ENCODE measurements at places on chromosomes 16 and 17. TPM values are rescaled to one million over a fixed set of nuclear protein-coding genes. Genes with fewer than 3 reads are reported as not detected.

DNA sequence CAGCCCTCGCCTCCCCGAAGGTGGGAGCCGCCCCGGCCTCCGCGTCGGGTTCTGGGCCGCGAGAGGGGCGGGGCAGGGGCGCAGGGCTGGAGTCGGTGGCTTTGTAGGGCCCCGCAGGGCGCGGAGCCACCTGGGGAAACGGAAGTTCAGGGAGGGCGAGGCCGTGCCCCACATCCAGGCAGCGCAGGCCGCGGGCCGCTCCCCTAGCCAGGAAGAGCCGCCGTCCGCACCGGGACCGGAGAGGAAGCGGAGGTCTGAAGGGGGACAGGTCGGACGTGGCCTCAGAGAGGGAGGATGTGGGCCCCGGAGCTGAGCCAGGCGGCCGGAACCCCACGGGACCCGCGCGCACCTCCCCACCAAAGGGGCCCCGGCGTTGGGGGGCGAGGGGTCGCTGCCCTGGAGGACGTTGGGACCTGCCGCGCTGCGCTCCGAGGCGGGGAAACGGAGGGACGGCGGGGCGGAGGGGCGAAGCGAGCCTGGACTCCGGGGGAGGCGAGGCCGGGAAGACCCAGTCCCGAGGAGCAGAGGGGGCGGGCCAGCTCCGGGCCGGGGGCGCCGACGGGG, 482 bp upstream of the SLC16A3 start:
- peak; percentile 27 for DNase-seq

DNA sequence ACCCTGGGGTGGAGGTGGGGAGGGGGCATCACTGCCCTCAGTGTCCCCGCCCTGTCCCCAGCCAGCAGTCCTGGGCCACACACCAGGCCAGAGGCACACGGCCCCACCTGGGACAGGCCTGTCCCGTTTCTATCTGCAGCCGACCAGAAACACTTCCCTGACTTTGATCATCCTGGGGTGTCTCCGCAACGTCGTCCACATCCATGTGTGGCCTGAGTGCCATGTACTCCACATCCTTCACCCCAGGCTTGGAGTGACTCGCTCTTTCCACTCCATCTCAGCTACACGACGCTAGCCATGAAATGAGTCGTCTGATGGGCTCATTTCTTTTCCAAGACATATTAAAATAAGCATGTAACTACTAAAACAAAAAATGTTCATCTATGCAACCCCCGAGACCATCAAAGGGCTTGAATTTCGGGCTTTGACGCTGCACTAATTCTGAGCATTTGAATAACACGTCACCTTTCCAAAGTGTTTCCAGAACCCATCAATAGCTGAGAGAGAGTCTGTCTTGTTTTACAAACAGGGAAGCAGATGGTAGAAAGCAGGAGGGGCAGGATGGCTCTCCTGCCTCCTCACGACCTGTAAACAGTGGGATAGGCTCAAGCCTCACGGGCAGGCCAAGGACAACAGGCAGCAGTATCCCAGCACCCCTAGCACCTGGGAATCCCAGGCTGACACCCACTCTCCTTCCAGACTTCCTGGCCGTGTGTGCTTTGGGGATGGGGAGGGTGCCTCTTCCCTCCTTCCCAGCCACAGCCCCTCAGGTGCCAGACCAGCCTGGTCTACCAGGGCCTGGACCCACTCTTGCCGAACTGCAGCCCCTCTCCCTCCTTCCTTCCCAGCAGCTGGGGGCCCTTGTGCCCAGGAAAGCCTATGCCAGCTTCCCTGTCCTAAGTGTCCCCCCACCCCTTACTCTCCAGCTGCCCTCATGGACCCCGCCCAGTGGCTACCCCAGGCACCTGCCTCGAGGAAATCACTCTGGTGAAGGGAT, 20.0 kb upstream of the RASD1 start:
- no peak for DNase-seq

Gene TBC1D3E
- not detected for total RNA-seq

GRCh38 chr16:3485821-3486505, 9.3 kb downstream of the C16orf90 start:
- DNase-seq, result no peak
